GM12892 (cell line): ENCODE measurements at places on chromosomes 7 and 10.

DNA sequence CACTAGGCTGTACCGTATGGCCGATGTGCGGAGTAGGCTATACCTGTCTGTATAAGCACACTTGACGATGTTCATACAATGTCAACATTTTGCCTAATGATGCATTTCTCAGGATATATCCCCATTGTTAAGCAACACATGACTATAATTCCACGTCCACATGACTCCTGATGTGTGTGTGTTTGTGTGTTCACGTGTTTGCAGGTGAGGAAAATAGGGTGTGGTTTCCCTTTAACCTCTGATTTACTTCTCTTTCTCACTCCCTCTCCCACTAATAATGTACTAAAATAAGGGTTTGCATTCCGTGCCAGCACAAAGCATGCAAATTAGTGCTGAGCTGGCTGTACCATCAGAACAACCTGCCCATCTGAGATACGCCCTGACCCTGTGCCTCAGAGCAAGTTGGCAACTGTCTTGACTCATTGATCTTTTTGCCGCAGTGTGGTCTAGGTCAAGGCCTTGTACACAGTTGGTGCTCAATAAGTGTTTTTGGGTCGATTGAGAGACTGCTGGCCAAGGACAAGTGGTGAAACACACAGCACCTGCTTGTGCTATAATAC, 64.6 kb upstream of the DOCK1 start:
- no peak for DNase-seq

GRCh38 chr7:157730614-157731013, 393.8 kb downstream of the DNAJB6 start:
- DNase-seq = no peak

DNA sequence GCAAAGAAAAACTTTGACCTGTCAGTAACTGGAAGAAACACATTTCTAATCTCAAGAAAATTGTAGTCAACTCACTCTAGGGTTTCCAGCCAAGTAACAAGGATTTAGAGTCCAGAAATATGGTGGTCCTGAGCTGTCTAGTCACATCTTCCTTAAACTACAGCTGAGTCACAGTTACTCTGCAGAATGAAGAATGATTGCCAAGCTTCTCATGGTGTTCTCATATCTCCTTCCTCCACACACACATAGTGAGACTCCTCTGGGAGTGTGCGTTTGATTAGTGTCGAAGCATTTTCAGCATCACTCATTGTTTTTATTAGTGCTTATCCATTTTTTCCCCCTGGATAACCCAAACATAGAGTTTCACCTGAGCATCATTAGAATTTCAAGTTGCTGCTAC, 93.1 kb upstream of the CXCL12 start:
- DNase-seq = no peak

DNA sequence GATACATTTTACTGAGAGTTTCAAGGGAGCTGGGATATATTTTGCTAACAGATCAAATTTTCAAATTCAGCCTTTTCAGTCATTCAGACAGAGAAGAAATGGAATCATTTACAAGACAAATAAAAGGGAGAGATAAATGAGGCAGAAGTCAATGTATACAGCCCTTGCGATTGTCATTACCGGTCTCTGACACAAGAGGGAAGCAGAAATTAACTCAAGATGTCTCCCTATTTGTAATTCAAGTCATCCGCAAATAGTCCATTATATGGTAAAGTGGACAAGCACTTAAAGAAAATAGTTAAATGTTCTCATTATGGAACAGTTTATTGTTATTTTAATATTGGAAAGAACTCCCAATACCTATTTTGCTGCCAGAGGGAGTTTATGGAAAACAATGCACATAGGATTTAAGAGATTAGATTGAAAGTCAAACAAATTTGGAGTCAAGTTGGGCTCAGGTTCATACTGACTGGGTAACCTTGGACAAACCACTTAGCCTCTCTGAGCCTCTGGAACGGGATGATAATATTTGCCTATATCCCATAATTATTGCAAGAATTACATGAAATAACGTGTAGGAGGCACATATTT, 89.3 kb upstream of the PRKCQ start:
- DNase-seq = no peak

DNA sequence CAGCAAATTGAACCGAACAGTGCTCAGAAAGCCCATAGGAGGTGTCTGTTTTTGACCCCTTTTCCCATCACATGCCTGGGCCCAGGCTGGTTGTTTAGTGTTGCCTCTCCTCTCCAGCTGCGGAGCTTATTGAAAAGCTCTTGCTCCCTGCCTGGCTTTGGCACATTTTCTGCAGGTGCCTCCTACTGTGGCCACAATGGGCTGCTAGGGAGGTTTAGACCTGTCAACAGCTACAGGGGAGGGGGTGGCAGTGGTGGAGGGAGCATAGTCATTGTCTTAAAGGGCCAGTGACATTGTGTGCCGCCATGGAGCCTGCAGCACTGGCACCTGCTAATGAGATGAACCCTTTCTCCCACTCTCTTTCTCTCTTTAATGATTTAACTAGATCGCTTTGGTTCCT, 13.2 kb upstream of the ENO4 start:
- DNase-seq = no peak

- peak; percentile 39 for DNase-seq
Observed at GRCh38 chr10:31707093-31708039, 221.3 kb downstream of the ARHGAP12 start.

- DNase-seq = no peak
Observed at GRCh38 chr10:61779950-61780659, 117.4 kb downstream of the CABCOCO1 start.

- DNase-seq = no peak
Observed at GRCh38 chr7:141209454-141209853, 135.6 kb downstream of the TMEM178B start.

DNA sequence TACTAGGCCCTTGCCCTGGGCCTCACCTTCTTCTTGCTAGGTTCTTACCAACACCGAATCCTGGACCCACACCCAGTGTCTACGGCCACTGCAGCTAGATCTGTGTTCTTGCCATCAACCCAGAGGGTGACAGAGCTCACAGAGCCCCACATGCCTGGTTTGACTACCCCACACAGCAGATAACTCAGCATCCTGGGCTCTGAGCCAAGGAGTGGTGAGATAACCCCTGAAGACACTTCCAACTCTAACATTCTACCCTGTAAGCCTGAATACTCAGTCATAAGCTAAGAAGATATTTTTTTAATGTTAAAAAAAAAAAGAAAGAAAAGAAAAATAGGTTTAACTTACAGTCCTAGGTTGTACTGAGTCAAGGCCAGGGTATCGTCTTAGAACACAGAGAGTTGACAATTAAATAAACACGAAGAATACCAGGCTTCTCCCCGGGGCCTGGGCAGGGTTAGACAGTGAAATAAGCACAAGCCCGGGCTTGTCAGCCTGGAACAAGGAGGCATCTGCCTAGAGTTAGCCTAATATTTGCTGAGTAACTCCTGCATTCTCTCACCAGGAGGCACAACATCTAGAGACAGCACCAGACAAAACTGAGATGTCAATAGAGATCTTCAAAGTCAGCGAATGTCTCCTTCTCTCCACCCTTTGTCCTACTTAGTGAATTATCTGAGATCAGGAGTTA, 556.5 kb upstream of the LRRN3 start:
- DNase-seq = no peak

GRCh38 chr7:112160130-112160770, 45.9 kb downstream of the DOCK4 start:
- DNase-seq = no peak

GRCh38 chr10:98252464-98252863, 15.5 kb downstream of the LOXL4 start:
- DNase-seq = no peak

DNA sequence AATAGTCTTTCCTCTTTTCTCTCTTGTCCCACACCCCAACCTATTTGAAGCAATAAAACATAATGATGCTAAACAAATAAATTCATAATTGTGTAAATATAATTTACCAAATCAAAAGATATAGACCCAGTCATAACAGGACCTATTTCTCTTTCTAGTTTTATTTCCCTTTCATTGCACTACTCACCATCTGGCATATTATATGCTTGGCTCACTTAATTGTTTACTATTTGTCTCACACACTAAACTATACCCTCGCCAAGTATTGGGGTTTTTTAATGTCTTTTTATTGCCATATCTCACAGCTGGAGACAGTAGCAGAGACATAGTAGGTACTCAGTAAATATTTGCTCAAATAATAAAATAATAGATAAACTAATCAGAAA, 597.5 kb upstream of the PCDH15 start:
- no peak for DNase-seq

GRCh38 chr10:111874576-111874975, 309.0 kb downstream of the GPAM start:
- DNase-seq = no peak

GRCh38 chr7:158121441-158122045, 466.1 kb downstream of the PTPRN2 start:
- DNase-seq = no peak

- no peak for DNase-seq
Observed at GRCh38 chr10:84517554-84517953, 189.2 kb downstream of the CCSER2 start.

GRCh38 chr10:125911145-125911544, 14.8 kb downstream of the FANK1 start:
- DNase-seq = no peak

DNA sequence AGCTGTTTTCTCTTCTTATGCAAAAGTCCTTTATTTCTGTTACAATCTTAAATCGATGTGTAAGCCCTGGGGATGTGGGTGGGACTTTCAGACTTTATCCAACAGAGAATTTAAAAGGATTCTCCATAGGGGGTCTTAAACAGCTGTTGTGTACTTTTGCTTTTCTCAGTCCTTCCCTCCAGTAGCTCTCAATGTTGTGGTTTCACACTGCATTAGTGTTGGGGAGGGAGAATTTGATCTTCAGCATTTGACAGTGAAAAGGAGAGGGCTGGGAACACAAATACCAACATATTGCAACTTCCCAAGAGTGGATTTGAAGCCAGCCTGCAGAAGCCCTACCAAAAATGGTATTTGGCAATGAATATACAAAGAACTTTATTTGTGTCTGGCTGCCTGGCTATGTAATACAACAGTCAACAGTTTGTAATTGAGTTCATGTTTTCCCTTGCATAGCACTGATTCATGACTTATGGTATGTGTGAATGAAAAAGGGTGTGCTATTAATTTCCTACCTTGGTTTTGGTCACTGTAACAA, 80.1 kb upstream of the CAPZA2 start:
- no peak for DNase-seq

- DNase-seq = no peak
Observed at GRCh38 chr7:101357433-101357832, 5.2 kb upstream of the COL26A1 start.

GRCh38 chr7:104980841-104981671, 32.9 kb upstream of the KMT2E start:
- DNase-seq = no peak

GRCh38 chr10:133049639-133050038, 38.1 kb upstream of the ADGRA1 start:
- no peak for DNase-seq

- DNase-seq = no peak
Observed at GRCh38 chr10:79289801-79290200, 57.5 kb upstream of the PPIF start.

DNA sequence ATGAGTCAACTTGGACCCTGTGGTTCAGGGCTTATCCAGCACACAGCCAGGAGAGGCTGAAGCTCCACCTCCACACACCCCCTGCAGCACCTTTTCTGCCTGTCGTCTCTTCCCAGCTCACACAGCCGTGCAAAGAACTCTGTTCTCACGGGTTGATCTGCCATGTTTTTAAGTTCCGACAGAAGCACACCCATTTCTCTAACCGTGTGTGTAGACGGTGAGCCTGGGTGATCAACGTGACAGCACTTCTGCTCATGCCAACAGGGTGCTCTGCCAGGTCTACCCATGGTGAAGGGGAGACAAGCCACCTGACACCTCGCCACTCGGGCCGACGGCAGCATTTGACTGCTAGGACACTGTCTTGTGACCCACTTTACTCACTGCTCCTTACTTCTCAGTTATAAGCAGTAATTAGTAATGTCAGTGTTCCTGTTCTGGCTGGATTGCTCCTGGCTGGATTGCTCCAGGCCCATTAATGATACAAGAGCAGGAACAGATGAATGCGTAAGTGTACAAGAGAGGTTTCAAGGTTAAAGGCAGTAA, 90.5 kb downstream of the RNF216 start:
- no peak for DNase-seq

GRCh38 chr7:20158684-20159083, 58.5 kb downstream of the MACC1 start:
- no peak for DNase-seq

- DNase-seq = no peak
Observed at GRCh38 chr7:5217396-5217795, 27.4 kb downstream of the WIPI2 start.

DNA sequence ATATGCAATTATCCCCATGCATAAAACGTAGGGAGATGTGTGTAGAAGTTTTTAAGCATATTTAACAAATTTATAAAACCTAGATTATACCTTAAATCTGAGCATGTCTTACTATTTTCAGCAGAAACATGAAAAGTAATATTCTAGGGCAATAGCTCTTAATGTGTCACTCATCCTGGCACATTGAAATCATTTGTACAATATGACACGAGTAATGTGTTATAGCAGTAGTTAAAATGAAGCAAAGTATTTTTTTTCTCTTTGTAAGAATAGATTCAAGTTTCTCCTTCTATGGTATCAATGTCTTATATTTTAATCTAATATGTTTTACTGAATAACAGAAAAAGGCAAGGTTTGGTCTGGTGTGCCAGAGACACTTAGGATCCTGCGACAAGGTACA, 274.9 kb upstream of the PLXDC2 start:
- no peak for DNase-seq

DNA sequence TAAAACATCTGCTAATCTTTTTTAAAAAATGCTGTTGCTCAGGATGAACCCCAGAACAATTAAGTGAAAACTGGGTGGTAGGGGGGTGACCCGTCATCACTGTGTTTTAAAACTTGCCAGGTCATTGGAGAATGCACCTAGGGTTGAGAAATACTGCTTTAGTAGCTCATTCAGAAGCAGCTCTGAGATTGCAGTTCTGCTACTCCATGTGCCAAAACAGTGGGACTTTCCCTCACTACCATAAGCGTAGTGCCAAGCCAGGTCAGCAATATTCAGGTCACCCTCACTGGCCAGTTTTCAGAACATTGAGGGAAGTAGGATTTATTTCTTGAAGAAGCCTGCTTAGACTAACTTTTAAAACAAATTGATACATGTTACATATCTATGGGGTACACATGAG, 5.2 kb downstream of the STEAP2 start:
- DNase-seq = no peak

- no peak for DNase-seq
Observed at GRCh38 chr7:26618449-26618848, 245.9 kb downstream of the SKAP2 start.

DNA sequence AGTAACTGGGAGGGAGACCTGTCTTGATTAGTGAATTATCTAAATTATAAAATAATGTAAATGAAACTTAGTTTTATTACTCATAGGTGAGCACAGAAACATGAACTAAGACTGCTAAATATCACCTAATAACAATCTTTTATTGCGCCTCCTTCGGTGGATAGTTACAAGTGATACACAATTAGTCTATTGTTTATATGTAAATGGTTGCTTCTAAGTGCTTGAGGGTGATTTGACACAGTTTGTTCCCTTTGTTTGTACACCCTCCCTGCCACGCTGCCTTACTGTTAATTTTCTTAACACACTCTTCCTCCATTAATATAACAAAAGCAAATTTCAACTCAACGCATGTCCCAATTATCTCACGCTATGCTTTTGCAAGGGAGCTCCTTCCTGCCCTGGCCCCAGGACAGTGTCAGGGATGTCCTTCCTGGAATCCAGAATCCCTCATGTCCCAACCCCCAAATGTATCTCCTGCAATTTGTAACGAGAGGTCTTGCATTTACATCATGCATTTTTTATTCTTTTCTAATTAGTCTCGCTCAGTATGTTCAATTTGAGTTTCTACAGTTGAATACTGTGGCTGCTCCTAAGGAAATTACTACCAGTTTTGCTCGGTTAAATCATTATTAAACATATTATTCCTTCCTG, 4.2 kb downstream of the NPSR1 start:
- DNase-seq = no peak

GRCh38 chr10:22631185-22631584, 83.2 kb downstream of the PIP4K2A start:
- no peak for DNase-seq
